ENCODE measurements at places on chromosomes 3 and 15.

GRCh38 chr3:43331381-43331780 lies 45.0 kb downstream of the SNRK start:
- no peak for DNase-seq

GRCh38 chr3:38538773-38539353 lies 42.7 kb downstream of the EXOG start:
- no peak for DNase-seq

- DNase-seq, result no peak
These were observed 76.3 kb upstream of the NR2F2 start for GRCh38 chr15:96254173-96254572.

GRCh38 chr3:40167958-40168357 lies 141.5 kb upstream of the EIF1B start:
- DNase-seq, result peak; percentile 13

DNA sequence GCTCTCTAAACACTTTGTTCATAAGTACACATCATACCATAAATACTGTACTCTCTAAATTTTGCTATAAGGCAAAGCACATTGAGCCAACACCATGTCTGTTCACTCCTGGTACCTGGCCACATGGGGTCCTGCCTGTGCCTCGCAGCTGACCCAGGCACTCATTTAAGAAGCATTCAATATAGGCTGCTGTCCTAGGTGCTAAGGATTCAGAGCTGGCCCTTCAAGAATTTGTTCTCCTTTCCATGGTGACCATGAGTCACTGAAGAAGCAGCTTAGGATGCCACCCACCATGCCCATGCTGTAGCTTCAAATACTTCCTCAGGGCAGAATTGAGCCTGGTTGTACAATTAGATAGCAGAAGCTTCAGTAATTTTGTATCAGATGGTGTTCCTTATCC lies 119.2 kb upstream of the ZBED2 start:
- no peak for DNase-seq
